A549 treated with CpdA at 1 μM for 4 hours (cell line): ENCODE measurements at places on chromosomes 7 and 10. TPM values are rescaled to one million over a fixed set of nuclear protein-coding genes. Genes with fewer than 3 reads are reported as not detected.

NPM3 gene
- 99.8 to 127 TPM (median 116 TPM) in 5 replicates for total RNA-seq

DLX6 gene
- total RNA-seq: 0.20 TPM in 1 of 5 replicates, not detected in the others

ACTL6B gene
- not detected in 5 replicates for total RNA-seq

TBX20 gene
- total RNA-seq: 1.2 to 2.5 TPM (median 2.2 TPM) in 5 replicates

PLEKHS1 gene
- 0.02 to 0.13 TPM (median 0.07 TPM) in 4 of 5 replicates, not detected in the other for total RNA-seq

NOS3 gene
- 0.18 to 0.47 TPM (median 0.34 TPM) in 5 replicates for total RNA-seq

STEAP1B gene
- 0.03 to 0.21 TPM (median 0.17 TPM) in 3 of 5 replicates, not detected in the others for total RNA-seq

MAT1A gene
- total RNA-seq: 0.04 TPM in 1 of 5 replicates, not detected in the others

PON1 gene
- 0.14 to 0.59 TPM (median 0.45 TPM) in 5 replicates for total RNA-seq

PON3 gene
- total RNA-seq: 28.2 to 39.2 TPM (median 35.7 TPM) in 5 replicates

COBL gene
- total RNA-seq: 4.0 to 4.7 TPM (median 4.5 TPM) in 5 replicates

SUN3 gene
- 0.15 to 0.91 TPM in 2 of 5 replicates, not detected in the others for total RNA-seq

SLC26A3 gene
- not detected in 5 replicates for total RNA-seq

FFAR4 gene
- 0.16 to 0.27 TPM (median 0.18 TPM) in 5 replicates for total RNA-seq

ZNF12 gene
- 10.1 to 14.4 TPM (median 10.2 TPM) in 5 replicates for total RNA-seq

TUBAL3 gene
- 0.24 to 0.49 TPM (median 0.31 TPM) in 5 replicates for total RNA-seq

CFAP58 gene
- 0.09 to 0.15 TPM (median 0.12 TPM) in 5 replicates for total RNA-seq

IGFBP1 gene
- total RNA-seq: 22.2 to 36.3 TPM (median 30.8 TPM) in 5 replicates

SPACDR gene
- 0.60 to 0.96 TPM (median 0.77 TPM) in 4 of 5 replicates, not detected in the other for total RNA-seq

XRCC2 gene
- total RNA-seq: 3.9 to 8.3 TPM (median 5.3 TPM) in 5 replicates

CUBN gene
- total RNA-seq: 0.05 to 0.28 TPM (median 0.11 TPM) in 5 replicates

OPALIN gene
- total RNA-seq: not detected in 5 replicates

OR2A7 gene
- not detected in 5 replicates for total RNA-seq

GIMAP8 gene
- total RNA-seq: not detected in 5 replicates

SPDYE3 gene
- total RNA-seq: not detected in 5 replicates

UTF1 gene
- total RNA-seq: 0.07 to 0.16 TPM (median 0.14 TPM) in 3 of 5 replicates, not detected in the others

SPDYE11 gene
- not detected in 5 replicates for total RNA-seq

GNGT1 gene
- total RNA-seq: 0.11 TPM in 1 of 5 replicates, not detected in the others

MYH16 gene
- total RNA-seq: 0.64 to 1.0 TPM (median 0.84 TPM) in 5 replicates

LIPJ gene
- total RNA-seq: not detected in 5 replicates

PDE1C gene
- 4.3 to 6.2 TPM (median 5.6 TPM) in 5 replicates for total RNA-seq

CHST3 gene
- 34.9 to 42.8 TPM (median 36.6 TPM) in 5 replicates for total RNA-seq

ATRNL1 gene
- total RNA-seq: 0.16 to 0.30 TPM (median 0.25 TPM) in 5 replicates

IDE gene
- total RNA-seq: 18.7 to 29.1 TPM (median 24.1 TPM) in 5 replicates

HTR5A gene
- total RNA-seq: not detected in 5 replicates

C10orf120 gene
- not detected in 5 replicates for total RNA-seq

SPDYE9 gene
- total RNA-seq: not detected in 5 replicates

AKR1C2 gene
- 3,008 to 3,788 TPM (median 3,160 TPM) in 5 replicates for total RNA-seq

SYT15B gene
- 2.6 to 4.2 TPM (median 3.0 TPM) in 5 replicates for total RNA-seq

ADCK2 gene
- total RNA-seq: 16.1 to 19.9 TPM (median 18.7 TPM) in 5 replicates

SFTPA1 gene
- total RNA-seq: not detected in 5 replicates
